ENCODE measurements at places on chromosomes 5 and 9. TPM values are rescaled to one million over a fixed set of nuclear protein-coding genes. Genes with fewer than 3 reads are reported as not detected.

GRCh38 chr9:36143245-36143641 is 6.7 kb downstream of the GLIPR2 start:
- no peak for DNase-seq

DNA sequence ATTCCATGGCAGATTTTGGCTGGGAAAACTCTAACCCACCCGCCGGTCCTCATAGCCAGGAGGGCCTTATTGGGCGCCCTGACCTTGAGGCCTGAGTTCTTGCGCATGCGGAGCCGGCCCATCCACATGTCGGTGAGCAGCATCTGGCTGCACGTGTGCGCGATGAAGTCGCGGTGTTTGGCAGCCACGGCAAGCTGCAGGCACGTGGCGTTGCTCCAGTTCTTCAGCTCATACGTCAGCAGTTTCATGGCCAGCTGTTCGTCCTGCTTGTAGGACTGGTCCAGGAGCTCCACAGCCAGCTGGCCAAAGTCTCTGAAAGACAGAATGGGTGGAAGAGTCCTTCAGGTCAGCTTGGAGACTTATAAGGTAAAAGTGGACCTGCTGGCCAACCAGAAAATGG is 204.3 kb upstream of the KLF9 start:
- DNase-seq: peak; percentile 83

DNA sequence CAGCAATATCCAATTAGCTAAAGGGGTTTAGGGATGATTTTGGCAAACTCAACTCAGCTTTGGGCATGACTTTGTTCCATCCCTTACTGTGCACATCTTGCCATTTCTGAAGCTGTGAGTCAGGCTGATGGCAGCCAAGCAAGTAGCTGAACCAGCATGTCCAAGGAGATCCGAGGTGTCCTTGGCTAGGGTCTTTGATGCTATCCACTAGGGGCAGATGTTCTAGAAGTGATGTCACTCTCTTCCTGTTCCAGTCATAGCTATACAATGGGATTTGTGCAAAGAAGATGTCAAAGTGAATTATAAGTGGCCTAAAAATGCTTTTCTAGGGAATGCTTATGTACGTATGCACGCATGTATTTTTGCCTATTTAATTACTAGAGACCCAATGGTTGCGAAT is 160.8 kb upstream of the PAPPA start:
- no peak for DNase-seq

GRCh38 chr5:122221857-122222256 is 90.2 kb upstream of the SNCAIP start:
- no peak for DNase-seq

DNA sequence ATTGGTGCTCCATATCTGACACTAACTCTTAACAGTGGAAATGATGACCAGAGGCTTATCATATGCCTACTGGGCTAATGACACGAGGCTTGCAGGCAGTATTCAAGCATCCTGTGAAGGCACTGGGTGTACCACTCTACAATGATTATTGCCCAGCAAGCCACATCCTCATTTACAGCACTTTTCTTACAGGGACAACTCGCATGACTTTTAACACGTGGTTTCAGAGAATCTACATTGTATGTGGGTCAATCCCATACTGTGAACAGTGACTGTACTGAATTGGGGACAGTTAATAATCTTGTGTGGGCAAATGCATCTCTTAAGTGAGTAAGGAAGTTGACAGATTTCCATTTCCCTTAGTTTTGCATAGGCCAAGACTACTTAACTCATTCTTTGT is 260.0 kb downstream of the TRPM3 start:
- no peak for DNase-seq

DNA sequence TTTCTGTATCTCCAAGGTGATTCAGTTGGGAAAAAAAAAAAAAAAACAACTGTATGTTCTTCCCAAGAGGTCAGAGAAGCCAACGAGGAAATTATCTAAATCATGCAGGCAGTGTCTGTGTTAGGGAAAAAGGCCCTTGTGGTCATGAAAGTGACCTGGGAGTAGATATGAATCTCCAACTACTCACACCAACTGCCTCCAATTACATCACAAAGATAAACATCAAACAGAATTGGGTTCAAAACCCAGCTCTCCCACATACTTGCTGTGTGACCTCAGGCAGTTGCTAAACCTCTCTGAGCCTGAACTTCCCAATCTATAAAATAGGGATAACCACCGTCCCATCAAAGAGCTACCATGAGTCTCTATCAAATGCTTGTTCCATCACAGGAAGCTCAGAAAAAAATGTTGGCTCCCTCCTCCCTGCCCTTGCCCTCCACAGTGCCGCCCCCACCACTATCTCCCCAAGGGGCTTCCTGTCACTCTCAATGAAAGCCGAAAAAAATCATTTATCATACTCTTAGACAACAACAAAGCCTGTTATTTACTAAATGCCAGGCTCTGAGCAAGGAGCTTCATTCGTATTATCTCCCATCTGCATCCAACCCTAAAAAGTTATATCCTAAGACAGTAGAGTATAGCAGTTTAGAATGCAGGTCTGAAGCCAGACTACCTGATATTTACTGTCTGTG is 42.9 kb downstream of the CDK5RAP2 start:
- no peak for DNase-seq

- DNase-seq: no peak
These were observed 203.3 kb downstream of the KCNN2 start for GRCh38 chr5:114565139-114565538.

GRCh38 chr9:126248680-126249079 is 77.9 kb upstream of the MVB12B start:
- DNase-seq: no peak

GRCh38 chr5:134958755-134959154 is 9.0 kb upstream of the CATSPER3 start:
- no peak for DNase-seq

DNA sequence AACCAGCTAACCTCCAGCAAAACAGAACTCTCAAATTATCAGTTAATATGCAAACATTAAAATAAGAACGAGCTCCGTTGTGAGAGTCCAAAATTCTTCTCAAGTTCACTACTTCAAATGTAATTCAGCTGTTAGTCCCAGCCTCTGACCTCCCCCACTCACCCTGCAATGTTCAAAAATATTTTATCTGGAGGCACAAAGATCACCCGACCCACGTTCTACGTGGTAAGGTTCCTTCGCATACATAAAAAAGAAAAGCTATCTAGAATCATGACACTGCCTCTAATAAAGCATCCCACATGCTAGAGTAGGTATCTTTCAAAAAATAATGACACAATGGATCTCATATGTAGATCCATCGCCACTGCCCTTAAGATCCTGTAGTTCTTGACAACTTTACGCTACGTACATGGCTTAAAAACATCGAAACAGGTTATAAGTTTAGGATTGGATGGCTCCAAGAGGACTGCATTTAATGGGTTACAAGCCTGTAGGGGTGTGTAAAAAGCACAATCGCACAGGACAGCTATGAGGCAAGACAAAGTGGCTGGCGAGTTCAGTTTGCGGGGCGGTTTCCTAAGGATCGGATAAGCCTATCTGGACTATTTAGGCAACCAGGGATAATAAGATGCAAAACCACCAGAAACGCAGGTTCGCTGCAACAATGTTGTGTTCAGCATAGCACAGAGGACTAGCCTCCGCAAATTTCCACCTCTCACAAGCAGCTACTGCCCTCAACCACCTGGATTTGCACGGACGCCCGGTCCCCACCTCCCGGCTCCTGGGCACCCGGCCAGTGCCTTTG is 969 bp downstream of the CLK4 start:
- DNase-seq: no peak

- no peak for DNase-seq
These were observed 31.3 kb upstream of the PLPP6 start for GRCh38 chr9:4630836-4631235.

GRCh38 chr9:131096269-131097125 is at the start of gene AIF1L:
Gene AIF1L (plus strand): TSS chr9:131096531. CDS start chr9:131096630, 99 bp downstream.
- DNase-seq: peak; percentile 68

DNA sequence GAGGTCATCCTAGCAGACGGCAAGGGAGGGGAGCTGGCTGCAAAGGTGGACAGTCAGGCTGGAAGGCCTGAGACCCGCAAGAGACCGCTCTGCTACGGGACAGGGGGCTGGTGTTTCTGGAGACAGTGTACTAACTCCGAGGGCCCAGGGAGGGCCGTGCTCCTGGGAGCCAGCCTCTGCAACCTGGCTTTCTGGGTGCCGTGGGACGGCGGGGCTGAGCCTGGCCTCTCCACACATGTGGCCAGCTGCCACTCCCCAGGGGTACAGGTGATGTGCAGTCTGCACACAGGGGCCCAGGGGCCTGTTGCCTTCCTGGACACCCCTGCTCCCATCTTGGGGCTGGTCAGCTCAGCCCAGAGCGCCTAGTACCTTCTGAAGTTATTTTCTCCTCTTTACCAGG is 92.2 kb downstream of the MRPL36 start:
- DNase-seq: no peak

DNA sequence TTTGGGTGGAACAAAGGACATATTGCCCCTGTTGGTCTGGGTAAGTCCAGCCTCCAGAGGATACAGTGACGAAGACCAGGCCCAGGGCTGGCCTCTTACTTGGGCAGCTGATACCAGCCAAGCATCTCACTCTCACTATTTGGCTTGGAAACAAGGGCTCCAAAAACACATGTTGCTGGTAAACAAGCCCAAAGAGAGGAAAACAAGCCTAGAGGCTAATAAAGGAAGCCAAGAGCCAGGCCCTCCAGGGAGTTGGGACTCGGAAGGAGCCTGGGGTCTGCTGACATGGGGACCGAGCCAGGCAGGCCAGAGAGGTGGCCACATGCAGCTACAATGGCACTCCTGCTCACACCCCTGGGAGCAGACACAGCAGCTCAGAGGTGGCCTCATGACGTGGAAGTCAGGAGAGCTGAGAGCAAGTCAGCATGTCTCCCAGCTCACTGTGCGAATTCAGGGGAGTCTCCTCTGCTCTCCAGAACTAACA is 5.7 kb downstream of the SPARC start:
- no peak for DNase-seq

DNA sequence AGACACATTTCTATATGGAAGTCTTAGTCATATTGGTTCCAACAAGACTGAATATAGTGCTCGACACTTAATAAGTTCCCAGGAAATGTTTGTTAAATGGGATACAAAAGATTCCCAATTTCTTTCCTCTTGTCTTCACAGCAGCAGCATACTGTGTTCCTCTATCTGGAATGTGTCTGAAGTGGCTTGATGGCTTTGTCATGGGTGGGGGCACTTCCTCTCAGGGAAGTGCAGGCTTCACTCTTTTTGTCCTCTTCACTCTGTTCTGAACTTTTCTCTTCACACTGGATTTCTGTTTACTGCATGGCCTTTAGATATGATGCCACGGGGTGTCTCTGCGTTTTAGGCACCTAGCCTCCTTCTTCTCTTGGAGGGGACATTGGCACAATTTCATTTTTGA is 127.7 kb upstream of the C9orf72 start:
- no peak for DNase-seq

DNA sequence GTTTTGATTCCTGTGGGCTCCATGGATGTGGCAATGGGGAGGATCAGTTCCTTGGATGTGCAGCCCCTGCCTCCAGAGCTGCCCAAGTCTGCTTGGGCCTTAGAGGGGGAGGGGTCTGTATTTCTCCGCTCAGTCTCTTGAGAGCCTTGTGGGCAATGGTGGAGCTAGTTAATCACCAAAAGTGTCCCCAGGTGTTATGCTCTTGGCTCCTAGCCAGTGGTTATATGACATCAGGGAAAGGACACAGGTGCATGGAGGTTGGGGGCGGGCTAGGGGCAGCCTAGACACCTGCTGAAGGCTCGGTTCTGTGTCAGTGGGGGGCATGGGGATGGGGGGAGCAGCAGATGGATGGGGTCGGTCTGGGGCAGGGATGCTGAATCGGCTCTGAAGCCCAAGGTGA is 12.4 kb upstream of the ARAP3 start:
- no peak for DNase-seq

DNA sequence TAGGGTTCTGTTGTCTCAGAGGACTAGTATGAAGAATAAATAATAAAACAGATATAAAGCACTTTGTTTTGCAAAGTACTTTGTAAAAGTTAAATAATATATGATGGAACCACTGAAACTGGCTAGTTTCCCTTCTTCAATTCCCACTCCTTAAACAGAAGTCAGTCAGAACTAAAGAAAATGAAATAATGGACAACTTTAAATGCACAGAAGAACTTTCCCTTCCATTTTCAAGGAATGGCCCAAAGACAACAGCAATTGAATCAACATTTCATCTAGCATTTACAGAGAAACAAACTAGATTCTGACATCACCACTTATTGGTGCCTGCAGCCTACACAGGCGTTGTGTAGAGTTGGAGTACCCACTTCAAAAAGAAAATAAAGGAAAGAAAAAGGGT is 16.2 kb downstream of the DIAPH1 start:
- DNase-seq: no peak

- no peak for DNase-seq
These were observed 694.9 kb downstream of the ISL1 start for GRCh38 chr5:52077941-52078815.

DNA sequence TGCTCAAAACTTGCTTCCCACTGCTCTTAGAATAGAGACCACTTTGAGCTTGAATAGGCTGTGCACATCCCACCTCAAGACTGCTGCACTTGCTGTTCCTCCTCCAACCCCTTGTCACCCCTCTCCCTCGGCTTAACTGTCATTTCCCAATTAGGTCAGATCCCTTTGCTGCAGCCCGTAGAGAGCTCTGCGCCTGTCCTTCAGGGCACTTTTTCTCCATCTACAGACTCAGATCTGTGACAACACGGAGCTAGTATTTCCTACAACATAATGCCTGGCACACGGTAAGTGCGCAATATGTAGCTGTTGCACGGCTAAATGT is 485 bp upstream of the HABP4 start:
- no peak for DNase-seq

- no peak for DNase-seq
These were observed 147.6 kb downstream of the AUH start for GRCh38 chr9:91214086-91214485.

DNA sequence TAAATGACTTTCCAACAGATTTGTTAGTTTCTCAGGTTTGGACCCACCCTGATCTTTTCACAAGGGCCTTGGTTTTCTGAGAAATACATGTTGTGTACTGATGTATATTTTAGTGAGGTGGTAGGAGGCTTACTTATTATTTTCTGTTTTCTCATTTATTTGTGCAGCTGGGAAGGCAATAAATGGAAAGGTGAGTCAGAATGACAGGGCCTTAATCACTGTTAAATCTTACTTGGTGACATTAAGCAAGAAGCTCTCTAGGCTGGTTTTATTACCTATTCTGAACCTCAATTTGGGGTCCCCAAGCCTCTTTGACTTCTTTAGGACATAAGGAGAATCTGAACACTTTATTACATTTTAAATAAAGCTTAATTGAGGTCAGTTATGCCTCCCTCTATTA is 214.0 kb upstream of the DAB2 start:
- DNase-seq: no peak

SNCB gene
- total RNA-seq: not detected

GARIN3 gene
- not detected for total RNA-seq

LCN2 gene
- total RNA-seq: not detected

DAP gene
- 18.7 TPM for total RNA-seq

ACOT12 gene
- not detected for total RNA-seq

CDC20B gene
- total RNA-seq: not detected

ABLIM3 gene
- total RNA-seq: 134 TPM

BARHL1 gene
- not detected for total RNA-seq

RC3H2 gene
- total RNA-seq: 35.1 TPM

VDAC1 gene
- 458 TPM for total RNA-seq

IL5 gene
- total RNA-seq: not detected

Data from Right ventricle myocardium inferior (tissue), 1 donor.